ENCODE measurements at places on chromosomes 16 and 17.

- no peak for DNase-seq
Observed at GRCh38 chr16:4290236-4290830, 17.5 kb upstream of the TFAP4 start.

GRCh38 chr17:30969989-30970830 lies 629 bp upstream of the RNF135 start:
- DNase-seq = no peak

DNA sequence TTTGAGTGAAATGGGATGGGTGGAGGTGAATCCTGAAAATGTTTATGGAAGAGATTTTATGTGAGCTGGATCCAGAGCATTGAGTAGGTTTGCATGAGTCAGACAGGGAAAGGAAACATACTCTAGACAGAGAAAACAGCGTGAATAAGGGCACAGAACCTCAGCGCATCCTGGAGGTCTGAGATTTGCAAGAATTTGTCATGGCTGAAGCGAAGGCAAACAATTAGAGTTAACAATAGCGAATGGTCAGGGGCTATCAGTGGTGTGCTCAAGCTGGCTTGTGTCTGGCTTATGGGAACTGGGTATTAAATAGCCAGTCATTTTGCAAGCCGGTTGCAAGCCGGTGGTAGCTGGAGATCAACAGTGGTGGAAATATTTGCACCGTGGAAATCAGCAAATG lies 36.4 kb downstream of the MAP2K6 start:
- DNase-seq = no peak

DNA sequence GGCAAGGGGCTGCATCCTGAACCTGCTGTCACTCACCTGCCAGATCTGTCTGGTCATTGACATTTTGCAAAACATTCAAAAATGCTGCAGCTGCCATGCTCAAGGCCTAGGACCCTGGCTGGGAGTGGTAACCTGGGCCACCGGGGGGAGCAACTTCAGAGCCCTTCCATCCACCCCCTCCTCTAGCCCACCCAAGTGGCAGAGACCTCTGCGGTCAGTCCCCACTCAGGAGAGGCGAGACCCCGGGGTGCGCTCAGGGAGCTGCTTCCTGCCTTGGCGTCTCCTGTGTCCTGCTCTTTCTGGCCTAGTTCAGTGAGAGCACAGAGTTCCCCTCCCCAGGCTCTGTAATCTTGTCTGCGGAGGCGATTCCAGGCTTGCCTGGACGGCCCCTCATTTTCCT lies 108.8 kb downstream of the CCDC182 start:
- no peak for DNase-seq

DNA sequence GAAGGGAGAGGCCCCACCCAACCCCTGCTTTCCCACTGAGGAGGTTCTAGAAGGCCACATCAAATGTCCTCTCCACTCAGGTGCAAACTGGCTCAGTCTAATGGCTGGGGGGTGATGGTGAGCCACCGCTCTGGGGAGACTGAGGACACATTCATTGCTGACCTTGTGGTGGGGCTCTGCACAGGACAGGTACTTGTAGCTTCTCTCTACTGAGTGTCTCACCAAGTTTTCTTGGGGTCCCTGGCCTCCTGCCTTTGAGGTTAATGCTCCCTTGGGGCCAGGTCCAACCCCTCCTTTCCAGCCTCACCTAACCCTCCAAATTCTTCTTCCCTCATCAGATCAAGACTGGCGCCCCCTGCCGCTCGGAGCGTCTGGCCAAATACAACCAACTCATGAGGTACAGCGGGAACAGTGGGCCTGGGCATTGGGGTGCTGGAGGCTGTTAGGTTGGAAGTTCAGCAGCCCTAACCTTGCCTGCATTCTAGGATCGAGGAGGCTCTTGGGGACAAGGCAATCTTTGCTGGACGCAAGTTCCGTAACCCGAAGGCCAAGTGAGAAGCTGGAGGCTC lies 5.7 kb downstream of the ENO3 start:
- DNase-seq = no peak

DNA sequence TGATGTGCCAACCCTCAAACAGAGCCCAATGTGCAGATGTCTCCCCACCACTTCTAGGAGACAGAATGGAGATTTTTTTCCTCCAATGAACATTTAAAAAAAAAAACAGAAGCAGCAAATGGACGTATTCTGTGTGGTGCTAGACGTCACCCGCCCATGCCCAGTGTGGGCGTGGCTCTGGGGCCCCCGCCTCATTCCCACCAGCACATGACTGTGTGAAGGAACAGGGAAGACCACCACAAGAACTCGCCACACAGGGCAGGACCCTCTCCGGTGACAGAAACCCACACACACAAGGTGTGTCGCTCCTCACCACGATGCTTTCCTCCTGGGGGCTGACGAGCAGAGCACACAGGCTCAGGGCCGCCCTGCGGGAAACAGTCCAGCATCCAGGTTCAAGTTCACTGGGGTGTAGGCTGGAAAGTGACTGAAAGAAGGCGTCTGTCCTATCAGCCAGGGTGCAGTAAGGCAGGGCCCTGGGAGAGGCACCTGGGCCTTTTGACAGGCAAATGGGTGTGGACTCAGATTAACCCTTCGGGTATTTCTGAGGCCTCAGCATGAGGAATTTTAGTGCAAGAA lies 53.5 kb downstream of the KLHDC4 start:
- DNase-seq = no peak

DNA sequence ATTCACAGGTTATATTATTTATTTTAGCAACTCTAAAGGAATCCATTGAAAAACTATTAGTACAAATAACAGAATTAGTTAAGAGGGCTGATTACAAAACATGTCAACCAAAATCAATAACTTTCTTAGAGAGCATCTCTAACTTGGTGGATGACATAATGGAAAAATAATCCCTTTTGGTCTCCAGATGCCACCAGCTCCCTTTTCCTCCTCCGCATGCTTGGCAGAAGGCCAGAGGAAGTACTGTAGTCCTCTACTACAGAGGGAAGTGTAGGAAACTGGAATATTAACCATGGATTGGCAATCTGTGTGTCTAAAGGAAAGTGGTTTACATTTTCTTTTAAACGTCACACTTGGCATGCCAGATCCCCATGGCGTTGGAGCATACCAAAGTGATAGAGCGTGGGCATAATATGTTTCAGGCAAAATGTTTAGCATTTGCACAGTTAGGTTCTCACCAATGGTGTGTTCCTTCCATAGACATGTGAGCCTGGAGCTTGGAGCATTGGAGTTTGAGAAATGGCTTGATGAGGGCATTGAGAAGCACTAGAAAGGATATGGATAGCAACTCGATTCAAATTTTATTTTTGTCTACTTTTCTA lies 106.3 kb downstream of the PRKCB start:
- DNase-seq = no peak

DNA sequence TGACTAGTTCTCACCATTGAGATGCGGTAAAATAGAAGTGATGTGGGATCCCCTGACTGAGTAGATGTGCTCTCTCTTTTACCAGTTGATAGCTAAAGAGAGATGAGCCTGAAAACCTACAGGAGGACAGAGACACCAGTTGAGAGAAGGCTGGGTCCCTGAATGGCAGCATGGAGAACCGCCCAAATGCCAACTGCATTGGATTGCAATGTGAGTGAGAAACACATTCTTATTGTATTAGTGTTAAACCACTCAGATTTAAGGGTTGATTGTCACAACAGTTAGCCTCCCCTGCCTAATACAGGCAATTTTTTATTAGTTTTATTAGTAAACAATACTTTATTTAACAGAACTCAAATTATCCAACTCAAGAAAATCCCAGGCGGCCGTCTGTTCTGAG lies 61.2 kb downstream of the SPACA3 start:
- no peak for DNase-seq
